ENCODE measurements at places on chromosomes 3 and 15.

GRCh38 chr3:13042715-13043271, 30.4 kb downstream of the IQSEC1 start:
- DNase-seq = peak; percentile 93

GRCh38 chr3:183584246-183584913, 28.9 kb upstream of the KLHL6 start:
- DNase-seq = peak; percentile 75

- no peak for DNase-seq
Measured at GRCh38 chr15:77622934-77623754, 9.6 kb downstream of the LINGO1 start.

- DNase-seq = no peak
Measured at GRCh38 chr3:192239956-192240355, 487.4 kb downstream of the FGF12 start.

GRCh38 chr15:74369756-74370155, 2.3 kb upstream of the CYP11A1 start:
- no peak for DNase-seq

DNA sequence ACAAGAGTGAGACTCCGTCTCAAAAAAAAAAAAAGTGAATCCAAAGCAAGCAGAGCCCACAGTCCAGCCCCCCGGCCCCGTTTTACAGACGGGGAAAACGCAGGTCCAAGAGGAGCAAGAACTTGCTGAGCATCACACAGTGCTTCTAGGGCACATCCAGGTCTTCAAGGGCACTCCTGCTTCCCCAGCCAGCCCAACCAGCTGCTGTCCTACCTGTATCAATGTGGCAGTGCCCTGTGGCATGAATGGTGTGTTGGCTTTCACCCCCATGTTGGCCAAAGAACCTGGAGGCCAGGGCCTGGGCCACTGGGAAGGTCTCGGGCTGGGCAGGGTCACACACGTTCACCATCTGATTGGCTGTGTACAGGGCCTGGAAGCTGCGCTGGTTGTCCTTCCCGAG, 4.6 kb downstream of the MAN2C1 start:
- DNase-seq = no peak

GRCh38 chr3:80040067-80040466, 272.3 kb upstream of the ROBO1 start:
- no peak for DNase-seq

DNA sequence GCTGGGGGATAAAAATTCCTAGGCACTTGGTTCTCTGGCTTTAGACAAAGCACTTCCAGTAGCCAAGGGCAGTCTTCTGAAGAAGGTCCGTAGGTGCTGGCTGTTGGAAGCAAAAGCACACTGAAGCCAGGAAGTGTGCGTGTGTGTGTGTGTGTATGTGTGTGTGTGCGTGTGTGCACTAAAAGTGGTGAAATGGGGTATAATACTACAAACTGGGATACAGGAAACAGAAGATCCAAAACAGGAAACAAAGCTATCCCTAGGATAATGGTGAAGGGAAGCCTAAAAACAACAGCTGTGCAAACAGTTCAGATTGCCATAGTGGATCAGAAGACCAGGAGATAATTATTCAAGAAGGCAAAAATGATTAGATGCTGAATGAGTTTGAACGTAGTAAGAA, 103.4 kb downstream of the IL20RB start:
- no peak for DNase-seq

DNA sequence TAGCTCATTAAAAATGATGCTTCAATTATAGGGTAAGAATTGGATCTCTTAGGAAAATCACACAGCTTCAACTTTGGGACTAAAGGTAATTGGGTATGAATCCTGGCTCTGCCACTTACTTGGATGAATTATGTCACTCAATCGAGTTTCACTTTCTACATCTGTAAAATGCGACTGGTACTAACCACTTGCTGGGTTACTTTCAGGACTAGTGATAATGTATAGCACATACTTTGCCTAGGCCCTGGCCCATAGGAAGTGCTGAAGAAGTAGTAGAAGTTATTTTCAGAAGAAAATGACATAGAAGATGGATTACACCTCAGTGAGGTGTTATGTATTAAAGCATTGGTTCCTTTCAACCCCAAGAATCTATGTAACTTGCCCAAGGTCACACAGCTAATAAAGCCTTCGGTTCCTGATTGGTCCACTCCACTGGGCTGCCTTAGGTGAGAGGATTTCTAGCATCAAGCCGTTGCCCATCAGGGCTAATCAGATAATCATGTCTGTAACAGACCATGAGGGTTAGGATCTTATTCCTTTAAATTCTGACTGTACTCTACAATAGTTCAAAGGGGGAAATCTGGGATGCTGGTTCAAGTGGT, 29.4 kb upstream of the AP4E1 start:
- DNase-seq = no peak

GRCh38 chr3:106930086-106930485, 447.2 kb upstream of the CCDC54 start:
- DNase-seq = no peak

GRCh38 chr3:112773-113172, 83.8 kb upstream of the CHL1 start:
- DNase-seq = no peak

GRCh38 chr3:882533-882932, 210.3 kb upstream of the CNTN6 start:
- DNase-seq = no peak

DNA sequence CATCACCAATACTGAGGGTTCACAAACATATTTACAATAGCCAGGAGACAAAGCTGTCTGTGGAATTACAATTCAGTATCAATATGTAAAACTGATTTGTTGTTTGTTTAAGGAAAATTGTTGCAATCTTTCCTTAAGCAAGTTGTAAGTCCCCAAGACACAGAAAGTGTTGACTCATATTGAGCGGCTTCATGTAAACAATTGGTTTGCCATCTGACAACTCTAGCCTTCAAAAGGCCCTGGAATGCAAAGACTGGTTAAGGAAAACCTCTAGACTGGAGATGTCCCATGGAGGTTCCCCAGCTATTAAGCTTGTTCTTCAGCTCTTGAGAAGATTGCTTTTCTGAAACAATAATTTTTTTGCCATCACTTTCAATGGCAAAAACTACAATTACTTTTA, 283.7 kb upstream of the PROK2 start:
- DNase-seq = no peak

GRCh38 chr15:39030291-39031070, 465.9 kb upstream of the RASGRP1 start:
- DNase-seq = no peak

DNA sequence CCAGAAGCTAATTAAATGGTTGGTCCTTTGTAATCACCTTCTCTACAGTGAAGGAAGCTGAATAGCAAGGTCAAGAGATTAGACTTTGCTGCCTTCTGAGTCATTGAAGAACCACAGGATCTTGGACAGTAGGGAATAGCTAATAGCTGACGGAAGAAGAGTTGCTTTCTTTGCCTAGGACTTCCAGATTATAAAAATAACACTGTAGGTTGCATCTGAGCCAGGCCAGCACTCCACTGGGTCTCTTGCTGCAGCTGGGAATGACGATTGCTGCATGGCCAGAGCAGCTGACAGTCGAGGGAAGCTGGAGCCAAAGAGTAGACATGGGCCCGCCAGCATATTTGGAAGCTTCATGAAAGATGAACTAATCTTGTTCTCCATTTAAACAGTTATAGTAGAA, 81.5 kb upstream of the KCNMB2 start:
- no peak for DNase-seq

DNA sequence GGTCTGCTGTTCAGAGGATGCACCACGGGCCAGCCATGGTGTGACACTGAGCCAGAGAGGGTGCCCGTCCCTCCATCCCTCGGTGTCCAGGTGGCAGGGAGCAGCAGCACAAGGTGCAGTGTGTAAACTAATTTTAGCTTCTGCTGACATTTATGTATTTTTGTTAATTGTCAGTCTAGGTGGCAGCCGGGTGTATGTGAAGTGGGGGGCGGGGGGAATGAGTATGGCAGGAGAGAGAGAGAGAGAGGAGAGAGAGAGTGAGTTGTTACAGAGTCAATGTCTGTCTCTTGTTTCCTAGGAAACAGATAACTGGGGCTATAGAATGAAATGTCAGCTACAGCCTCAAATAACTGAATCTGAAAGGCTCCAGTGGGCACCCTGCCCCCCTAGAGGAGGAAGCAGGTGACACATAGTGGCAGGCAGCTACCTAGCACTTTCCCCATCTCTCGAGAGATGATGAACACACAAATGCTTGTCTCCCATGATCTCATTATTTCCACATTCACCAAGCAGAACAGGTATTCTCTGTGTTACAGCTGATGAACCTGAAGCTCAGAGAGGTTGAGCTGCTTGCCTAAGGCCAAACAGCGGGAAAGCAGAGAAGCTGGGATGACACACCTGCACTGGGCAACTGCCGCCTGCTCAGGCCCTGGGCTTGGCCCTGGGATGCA, 24.7 kb downstream of the RASGRF1 start:
- no peak for DNase-seq

GRCh38 chr15:49088996-49089395, 42.8 kb upstream of the SECISBP2L start:
- peak; percentile 14 for DNase-seq

DNA sequence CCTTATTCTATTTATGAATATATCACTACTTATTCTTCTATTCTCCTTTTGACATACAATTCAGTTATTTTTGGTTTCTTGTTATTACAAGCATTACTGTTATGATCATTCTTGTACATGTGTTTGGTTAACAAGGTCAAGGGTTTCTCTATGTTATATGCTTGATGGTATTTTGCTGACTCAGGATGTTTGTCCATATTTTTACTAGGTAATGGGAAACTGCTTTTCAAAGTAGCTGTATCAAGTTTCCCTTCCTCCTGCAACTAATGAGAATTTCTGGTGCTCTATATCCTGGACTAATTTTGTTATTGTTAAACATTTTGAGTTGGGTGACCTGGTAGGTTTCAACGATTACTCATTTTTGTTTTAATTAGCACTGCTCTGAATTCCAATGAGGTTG, 841.0 kb downstream of the OTOL1 start:
- no peak for DNase-seq

- DNase-seq = no peak
Measured at GRCh38 chr3:4139462-4140140, 163.6 kb upstream of the SETMAR start.

DNA sequence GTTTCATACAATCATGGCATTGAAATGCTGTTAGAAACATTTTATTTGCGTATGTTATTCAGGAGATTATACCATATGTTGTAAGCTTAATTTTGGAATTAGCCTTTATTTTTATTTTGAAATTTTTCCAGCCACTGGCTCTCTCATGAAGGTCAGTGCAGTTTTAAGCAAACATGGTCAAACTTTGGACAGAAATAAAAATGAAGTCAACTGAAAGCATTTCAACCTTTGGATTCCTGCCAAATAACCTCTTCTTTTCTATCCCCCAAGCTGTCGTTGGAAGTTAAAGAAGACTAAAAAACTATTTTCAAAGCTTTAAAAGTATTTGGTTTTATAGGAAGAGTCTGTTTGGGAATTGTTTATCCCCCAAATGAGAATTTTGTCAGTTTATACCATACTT, 846.6 kb downstream of the MCTP2 start:
- no peak for DNase-seq

GRCh38 chr3:39502838-39503145, 35.3 kb downstream of the MOBP start:
- no peak for DNase-seq

DNA sequence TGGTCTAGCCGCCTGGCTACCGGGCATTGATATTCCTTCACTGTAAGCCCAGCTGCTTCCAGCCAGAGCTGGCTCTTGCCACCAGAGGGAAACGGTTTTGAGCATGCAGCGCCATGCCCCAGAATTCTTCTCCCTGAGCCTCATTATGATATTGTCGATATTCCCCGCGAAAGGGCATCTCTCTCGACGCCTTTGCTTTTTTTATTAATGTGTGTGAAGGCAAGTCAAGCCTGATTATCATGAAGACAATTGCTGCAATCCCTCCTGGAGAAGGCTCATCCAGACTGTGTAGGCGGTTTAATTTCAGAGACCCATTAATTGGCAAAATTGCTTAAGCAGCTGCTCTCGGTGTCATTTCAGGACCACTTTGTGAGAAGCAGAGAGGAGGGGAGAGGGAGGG, 321.2 kb upstream of the TLE3 start:
- no peak for DNase-seq

- no peak for DNase-seq
Measured at GRCh38 chr15:73822998-73823397, 50.4 kb upstream of the TBC1D21 start.

DNA sequence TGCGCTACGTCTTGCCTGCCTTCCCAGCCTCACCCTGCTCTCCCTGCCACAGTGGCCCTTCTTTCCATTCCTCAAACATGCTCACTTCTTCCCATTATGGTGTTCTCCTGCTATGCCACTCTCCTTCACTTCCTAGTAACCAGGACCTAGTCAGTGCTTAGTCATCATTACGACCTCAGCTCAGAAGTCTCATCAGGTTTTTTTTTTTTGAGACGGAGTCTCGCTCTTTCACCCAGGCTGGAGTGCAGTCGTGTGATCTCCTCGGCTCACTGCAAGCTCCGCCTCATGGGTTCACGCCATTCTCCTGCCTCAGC, 149.5 kb downstream of the GREM1 start:
- no peak for DNase-seq

DNA sequence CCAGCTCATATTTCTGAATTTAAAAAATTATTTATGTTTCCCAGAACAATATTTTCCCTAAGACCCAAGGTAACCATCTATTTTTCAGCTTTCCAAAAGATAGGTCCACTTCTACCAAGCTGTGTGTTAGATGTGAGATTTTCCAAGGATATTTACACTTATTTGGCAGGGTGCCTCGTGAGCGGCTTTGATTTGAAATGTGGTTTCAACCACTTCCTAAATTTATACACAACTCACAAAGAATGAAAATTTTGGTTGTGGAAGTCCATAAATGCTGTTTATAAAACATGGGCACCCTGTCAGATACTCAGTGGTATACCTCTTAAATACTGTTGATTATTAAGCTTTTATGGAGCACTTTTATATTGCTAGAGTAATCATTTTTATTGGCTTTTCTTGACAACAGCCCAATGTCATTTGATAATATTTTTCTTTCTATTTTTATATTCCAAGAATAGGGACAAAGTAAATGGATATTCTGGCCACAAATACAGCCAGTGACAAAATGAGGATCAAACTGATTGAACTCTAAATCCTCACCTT, 57.6 kb downstream of the GAP43 start:
- no peak for DNase-seq

DNA sequence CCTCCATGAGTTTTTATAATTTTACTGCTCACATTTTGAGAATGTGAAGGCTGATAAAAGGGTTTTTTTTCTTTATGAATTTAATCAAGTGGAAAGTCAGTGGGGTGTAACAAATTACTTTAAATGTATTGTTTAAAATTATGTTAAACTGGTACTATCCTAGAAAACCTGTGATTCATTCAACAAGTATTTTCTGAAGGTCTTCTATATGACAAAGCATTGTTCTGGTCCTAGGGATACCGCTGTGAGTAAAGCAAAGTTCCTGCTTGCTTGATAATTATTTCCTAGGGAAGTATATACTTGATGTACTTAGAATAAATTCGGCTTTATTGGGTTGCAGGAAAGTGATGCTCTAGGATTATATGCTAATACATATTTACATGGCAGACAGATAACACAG, 152.8 kb upstream of the GOLGA6L4 start:
- DNase-seq = no peak

DNA sequence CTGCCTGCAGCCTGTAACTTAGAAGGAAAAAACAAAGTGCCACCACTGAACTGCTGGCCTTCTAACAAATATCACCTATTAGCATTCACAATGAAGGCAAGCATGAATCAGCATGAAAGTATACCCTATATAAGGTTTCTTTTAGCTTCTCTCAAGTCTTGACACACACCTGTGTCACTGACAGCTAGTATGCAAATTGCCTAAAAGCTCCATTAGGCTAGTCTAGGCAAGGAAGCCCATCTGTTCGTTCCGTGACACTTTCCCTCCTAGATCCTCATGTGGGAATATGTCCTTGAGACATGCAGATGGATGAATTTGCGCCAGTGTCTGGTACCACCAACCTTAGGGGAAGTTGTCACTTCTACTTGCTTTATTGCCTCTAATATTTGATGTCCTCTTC, 129.3 kb downstream of the RBMS3 start:
- no peak for DNase-seq

All from SK-N-DZ (cell line).